Non-pigmented ciliary epithelial cell (primary cell): ENCODE measurements at places on chromosomes 4 and X.
A peak's percentile ranks its signal among the peaks of the same experiment; 100 is the strongest.

- no peak for DNase-seq
Observed at GRCh38 chr4:182809417-182810102, 107.6 kb downstream of the DCTD start.

DNA sequence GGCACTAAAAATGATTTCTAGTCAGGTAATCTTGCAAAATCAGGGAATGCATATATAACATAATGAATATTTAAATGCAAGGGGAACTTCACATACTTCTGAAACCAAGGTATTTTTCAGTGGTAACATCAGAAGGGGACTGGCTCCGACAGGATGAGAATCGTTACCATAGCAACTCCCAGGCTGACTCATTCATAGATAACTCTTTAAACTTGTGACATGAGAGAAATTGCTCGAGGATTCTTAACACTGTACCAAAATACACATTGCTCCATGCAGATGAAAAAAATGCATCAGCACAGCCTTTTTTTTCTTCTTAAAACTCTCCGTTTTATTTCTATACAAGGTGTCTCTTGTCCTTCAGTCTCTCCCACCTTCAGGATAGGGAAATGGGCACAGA, 114.3 kb downstream of the GABRB1 start:
- DNase-seq, result peak; percentile 50

GRCh38 chr4:147824316-147824715, 92.4 kb downstream of the ARHGAP10 start:
- no peak for DNase-seq

DNA sequence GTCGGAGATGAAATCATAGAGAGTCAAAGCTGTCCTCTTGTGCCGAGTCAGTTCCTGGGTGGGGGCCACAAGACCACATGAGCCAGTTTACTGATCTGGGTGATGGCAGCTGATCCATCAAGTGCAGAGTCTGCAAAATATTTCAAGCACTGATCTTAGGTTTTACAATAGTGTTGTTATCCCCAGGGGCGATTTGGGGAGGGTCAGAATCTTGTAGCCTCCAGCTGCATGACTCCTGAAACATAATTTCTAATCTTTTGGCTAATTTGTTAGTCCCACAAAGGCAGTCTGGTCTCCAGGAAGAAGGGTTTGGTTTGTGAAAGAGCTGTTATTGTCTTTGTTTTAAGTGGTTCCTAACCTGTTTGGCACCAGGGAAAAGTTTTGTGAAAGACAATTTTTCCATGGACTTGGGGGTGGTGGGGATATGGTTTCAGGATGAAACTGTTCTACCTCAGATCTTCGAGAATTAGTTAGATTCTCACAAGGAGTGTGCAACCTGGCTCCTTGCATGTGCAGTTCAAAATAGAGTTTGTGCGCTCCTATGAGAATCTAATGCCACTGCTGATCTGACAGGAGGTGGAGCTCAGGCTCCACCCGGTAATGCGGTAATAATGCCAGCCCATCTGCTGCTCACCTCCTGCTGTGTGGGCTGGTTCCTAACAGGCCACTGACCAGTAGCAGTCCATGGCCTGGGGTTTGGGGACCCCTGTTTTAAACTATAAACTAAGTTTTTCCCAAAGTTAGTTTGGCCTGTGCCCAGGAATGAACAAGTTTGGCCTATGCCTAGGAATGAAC, 29.2 kb downstream of the METAP1 start:
- DNase-seq, result no peak

DNA sequence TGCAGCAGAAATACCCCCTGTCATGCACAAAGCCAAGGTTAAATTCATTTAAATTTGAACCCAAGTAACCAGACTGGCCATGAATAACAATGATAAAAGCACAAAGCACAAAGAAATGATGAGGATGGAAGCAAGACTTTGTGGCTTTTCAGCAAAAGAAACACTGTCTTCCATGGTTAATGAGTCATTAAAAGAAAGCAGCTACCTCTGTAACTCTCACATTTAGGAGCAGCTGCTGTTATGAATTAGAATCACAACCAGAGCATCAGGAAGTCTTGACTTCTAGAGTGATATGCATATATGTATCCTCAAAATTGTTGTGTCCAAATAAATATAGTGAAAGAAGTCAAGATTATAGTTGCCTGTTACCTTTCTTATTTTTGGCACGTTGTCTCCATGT, 70.7 kb upstream of the RPS6KA6 start:
- DNase-seq, result no peak

- DNase-seq, result no peak
Observed at GRCh38 chr4:172410363-172410762, 597.2 kb downstream of the GALNTL6 start.
